ENCODE measurements at places on chromosomes 12 and 14.

DNA sequence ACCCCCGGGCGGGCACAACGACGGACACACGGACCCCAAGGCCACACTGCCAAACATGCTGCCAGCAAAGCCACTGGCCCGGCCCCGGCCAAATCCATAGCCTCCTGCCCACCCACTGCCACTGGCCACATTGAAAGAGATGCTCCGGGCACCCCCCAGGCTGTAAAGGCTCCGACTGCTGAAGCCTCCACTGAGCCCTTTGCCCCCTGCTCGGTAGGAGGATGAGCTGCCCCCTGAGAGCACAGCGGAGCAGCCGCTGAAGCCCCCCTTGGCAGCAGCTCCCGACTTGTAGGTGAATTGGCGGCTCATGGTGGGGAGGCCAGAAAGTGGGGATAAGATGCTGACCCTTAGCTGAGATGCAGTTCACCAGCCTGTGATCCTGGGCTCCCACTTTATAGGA lies at the start of gene KRT73:
Gene KRT73, minus strand, starts transcription at position 344 of the 400 bp plus-strand sequence. Its CDS starts 35 bp downstream, at position 309.
- no peak for DNase-seq

DNA sequence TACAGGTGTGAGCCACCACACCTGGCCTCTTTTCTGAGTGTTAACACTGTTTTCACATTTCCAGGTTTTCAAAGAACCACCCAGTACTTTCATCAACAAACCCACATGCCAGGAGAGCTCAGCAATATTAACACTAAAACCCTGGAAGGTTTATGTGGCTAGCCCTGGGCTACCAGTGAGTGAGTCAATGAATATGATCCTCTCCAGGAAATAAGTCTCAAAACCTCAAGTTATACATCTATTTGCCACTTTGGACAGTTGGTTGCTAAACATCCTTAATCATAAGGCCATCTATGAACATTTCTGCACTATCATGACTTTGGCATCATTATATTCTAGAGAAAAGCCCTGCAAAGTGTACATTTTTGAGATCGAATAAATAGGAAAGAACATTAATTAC lies 6.3 kb upstream of the CDKL1 start:
- DNase-seq: no peak

GRCh38 chr12:108575199-108575912 lies 13.0 kb downstream of the ISCU start:
- DNase-seq: no peak

- DNase-seq: peak; percentile 69
Observed at GRCh38 chr12:92721130-92721529, 18.3 kb downstream of the PLEKHG7 start.

GRCh38 chr12:49347311-49348193 lies 864 bp downstream of the DNAJC22 start:
- DNase-seq: peak; percentile 80

DNA sequence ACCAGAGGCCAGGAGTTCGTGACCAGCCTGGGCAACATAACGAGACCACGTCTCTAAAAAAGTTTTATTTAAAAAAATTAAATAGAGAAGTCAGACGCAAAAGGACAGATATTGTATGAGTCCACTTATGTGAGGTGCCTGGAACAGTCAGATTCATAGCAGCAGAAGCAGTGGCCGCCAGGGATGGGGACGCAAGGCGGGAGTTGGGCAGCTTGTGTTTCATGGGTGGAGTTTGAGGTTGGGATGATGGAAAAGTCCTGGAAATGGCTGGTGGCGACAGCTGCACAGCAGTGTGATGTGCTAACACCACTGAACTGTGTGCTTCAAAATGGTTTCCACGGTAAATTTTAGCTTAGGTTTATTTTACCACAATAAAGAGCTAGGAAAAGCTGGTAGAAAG lies 57.6 kb upstream of the DDX11 start:
- no peak for DNase-seq

GRCh38 chr12:52245259-52245961 lies 12.4 kb downstream of the KRT7 start:
- DNase-seq: no peak

- DNase-seq: no peak
Observed at GRCh38 chr12:12156828-12157227, 86.1 kb downstream of the BCL2L14 start.

DNA sequence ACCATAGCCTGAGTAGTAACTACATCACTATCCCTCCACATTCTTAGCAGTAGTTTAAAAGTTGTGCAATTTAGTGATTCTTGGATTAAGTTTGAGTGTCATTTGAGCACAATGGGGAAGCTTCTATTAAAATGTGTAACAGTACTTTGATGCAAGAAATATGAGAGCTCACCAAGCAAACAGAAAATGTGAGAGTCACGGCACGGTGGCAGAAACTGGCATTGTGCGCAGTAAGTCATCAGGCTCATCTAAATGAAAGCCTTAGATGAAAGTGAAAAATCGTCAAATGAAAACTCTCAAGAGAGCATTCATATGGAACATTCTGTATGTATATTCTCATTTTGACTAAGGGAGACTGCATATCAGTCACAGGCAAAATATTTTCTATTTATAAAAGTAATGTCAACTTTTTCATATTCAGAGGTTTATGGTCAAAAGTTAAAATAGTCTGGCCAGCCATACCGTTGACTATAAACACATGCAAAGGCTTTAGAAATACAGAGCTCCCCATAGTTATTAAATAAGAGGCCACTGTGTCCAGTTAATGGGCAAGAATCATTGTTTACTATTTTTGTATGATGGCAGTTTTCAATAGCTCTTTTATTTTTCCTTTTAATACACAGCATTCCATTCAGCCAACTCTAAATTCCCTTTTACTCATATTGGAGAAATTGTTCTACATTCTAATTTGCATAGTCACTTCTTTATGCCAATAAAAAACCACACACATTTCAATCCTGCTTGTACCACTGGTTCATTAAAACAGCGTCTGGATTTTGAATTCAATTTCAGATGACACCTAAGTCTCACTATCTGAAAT lies 167.9 kb downstream of the PRKD1 start:
- DNase-seq: peak; percentile 16

- no peak for DNase-seq
Observed at GRCh38 chr12:19154686-19155085, 25.2 kb downstream of the PLEKHA5 start.

DNA sequence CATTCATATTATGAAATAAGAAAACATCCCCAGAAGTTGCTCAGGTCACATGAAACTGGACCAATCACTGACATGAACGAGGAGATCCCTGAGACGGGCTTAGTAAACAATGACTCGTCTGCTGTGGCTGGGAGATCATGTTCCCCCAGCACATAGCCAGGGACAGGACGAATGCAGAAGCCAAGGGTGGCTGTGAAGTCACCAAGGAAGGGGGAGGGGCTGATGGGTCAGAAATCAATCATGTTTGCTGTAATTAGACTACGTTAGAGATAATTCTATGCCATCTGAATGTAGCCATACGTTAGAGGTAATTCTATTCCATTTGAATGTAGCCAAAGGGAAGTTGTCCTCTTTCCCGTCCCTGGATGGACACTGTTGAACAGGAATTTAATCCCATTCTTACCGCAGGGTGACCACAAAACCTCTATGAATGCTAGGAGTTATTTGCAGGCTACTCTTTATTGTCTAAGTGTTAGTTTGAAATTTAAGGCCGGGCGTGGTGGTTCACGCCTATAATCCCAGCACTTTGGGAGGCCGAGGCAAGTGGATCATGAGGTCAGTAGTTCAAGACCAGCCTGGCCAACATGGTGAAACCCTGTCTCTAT lies 332.9 kb downstream of the TMEM132D start:
- no peak for DNase-seq

- DNase-seq: no peak
Observed at GRCh38 chr12:66149702-66150398, 19.3 kb upstream of the LLPH start.

GRCh38 chr12:70772836-70773235 lies 135.6 kb upstream of the PTPRB start:
- peak; percentile 33 for DNase-seq

GRCh38 chr12:133156125-133156690 lies 25.1 kb upstream of the ZNF268 start:
- DNase-seq: no peak

DNA sequence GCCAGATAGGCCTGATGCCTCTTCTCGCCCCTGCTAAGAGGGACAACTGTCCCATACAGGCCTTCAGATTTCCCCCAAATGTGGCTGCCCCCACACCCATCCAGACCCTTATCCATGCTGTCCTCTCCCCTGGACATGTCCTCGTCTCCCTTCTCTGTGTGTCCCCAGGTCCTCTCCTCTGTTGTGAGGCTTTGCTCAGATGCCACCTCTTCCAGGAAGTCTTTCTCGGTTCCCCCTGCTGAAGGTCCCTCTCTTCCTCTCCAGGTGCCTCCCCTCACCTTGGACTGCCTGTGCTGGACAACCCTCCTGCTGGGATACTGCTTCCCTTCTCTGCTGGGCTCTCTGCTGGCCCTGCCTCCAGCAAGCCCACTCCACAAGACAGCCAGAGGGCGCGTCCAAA lies 33.7 kb downstream of the BEGAIN start:
- DNase-seq: no peak

DNA sequence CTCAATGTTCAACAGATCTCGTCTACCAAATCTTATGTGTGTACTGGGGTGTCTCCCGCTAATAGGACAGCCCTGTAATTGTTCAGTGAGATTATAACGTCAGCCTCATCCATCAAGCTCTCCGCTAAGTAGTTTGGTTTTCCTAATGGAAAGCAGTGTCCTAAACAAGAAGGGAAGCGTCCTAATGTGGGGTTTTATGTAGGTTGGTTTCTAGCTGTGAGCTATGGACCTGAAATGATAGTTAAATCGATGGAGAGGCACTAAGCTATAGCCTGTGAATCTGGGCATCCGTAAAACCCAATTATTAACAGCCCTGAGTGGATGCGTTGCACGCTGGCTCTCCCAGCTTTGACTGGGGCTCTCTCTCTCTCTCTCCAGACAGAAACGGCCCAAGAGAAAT lies 9.2 kb upstream of the MAP1LC3B2 start:
- DNase-seq: no peak

GRCh38 chr14:54364555-54365415 lies 32.0 kb upstream of the CDKN3 start:
- peak; percentile 84 for DNase-seq

GRCh38 chr14:99166506-99166905 lies 105.5 kb downstream of the BCL11B start:
- DNase-seq: no peak

DNA sequence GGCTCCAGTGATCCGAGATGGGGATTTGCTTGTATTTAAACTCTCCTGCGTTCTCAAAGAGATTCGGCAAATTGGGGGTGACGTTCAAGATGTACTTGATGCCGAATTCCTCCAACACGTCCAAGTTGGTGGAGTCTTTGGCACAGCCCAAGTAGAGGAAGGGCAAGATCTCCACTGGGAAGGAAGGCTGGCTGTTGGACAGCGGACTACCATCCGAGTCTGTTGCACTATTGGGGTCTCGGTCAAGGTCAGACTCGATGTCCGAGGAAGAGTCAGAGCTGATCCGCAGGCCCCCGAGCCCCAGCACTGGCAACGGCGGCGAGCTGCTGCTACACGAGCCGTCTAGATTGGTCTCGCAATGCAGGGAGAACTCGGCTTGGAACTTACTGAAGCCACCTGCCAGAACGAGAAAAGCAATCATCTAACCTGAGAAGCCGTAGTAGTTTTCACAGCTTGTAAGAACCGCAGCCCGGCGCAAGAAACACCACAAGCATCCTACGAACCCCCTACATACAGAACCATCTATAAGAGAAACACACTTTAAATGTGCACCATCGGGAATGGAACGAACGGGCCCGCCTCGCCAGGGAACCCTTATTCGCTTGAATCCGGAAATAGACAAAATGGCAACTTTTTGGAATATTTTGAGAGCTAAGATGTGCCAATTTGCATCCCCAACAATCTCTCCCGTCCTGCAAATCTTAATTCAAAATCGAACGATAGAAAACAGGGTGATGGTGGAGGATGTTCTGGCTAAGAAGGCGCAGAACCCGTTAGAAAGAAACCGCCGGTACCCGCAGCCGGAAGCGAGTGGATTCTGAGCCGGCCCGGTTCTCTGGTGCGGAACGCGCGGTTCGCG lies 1.4 kb downstream of the DUSP6 start:
- no peak for DNase-seq

- no peak for DNase-seq
Observed at GRCh38 chr12:50192236-50192635, 25.1 kb upstream of the CERS5 start.

- DNase-seq: no peak
Observed at GRCh38 chr12:54060174-54060974, 6.7 kb downstream of the HOXC4 start.

- DNase-seq: peak; percentile 94
Observed at GRCh38 chr12:75585330-75585729, 73.9 kb upstream of the KRR1 start.

- DNase-seq: peak; percentile 72
Observed at GRCh38 chr12:96420277-96420835, 20.1 kb upstream of the CDK17 start.

DNA sequence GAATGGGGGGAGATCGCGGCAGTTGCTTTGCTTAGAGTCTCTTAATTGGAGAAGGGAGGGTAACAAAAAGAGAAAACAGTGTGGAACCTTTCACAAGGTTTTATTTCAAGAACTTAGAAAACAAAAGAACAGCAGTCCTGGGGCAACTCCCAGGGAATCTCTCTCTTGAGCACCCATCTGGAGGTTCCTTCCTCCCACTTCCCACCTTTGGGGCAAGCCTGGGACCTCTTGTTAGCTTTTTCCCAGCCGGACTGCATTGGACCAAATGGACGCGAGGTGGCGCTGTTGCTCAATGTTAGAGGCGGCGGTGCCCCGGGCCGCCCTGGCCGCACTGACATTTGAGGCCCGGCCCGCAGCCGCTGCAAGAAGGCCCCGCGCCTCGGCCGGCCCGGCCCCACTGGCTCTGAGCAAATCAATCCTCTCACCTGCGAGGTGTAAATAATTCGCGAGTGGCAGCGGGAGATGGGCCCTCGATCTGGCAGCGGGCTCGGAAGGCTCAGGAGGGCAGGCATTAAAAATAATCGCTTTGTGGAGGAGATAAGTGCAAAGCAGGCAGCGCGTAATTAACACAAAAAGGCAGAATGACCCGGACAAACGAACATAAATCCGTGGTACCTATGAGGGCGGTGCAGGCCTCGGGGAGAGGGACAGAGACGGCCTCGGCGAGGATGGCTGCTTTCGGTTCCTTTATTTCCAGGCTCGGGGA lies 2.8 kb upstream of the HOXC8 start:
- DNase-seq: peak; percentile 88

DNA sequence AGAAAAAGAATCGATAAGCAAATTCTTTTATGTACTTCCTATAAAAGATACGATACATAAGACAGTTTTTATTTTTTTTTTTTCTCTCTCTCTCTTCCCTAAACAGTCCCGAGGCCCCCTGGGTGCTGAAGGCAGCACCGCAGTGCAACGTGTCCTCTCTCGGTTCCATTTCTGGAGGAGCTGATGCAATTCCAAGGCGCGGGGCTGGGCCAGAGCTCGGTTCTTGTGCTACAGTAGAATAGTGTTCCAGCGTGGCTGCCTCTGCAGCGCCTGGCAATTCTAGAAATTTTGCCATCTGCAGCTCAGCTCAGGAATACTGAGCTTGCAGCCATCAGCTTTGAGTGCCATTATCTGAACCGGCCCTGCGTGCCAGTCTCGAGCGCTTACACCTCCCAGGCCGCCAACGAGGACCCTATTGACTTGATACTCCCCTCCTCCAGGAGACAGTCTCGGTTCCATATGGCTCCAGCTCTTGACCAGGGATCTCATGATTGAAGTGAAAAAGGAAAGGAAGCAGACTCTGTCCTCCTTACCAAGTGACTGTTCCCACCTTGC lies 630 bp downstream of the ALDH1L2 start:
- peak; percentile 90 for DNase-seq
